Glutamatergic neuron (in vitro differentiated cells): ENCODE measurements at places on chromosomes 12 and 14. TPM values are rescaled to one million over a fixed set of nuclear protein-coding genes. Genes with fewer than 3 reads are reported as not detected.

Gene NEMP1
- total RNA-seq = 11.5 TPM

Gene SMAGP
- total RNA-seq = not detected

Gene CLEC4C
- not detected for total RNA-seq

Gene EIF2S3B
- total RNA-seq = 4.1 TPM

Gene TMEM30B
- total RNA-seq = not detected

Gene SMCO2
- not detected for total RNA-seq

Gene KLHDC1
- 0.98 TPM for total RNA-seq

DNA sequence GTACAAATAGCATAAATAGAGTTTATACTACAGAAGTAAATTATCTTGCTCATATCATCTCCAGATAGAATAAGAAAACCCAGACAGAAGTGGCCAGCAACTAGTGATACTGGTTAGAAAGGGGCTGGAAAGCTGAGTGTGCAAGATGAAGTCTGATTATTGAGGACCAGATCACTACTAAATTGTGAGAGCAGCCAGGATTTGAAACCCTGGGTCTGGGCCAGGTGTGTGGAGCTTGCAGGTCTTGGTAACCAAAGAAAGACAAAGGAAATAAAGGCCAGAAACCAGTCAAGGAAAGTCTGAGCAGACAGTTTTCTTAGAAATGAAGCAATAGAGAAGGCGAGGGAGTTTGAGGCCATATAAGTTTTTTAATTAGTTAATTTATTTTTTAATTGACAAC, 611.8 kb downstream of the ETNK1 start:
- no peak for DNase-seq

DNA sequence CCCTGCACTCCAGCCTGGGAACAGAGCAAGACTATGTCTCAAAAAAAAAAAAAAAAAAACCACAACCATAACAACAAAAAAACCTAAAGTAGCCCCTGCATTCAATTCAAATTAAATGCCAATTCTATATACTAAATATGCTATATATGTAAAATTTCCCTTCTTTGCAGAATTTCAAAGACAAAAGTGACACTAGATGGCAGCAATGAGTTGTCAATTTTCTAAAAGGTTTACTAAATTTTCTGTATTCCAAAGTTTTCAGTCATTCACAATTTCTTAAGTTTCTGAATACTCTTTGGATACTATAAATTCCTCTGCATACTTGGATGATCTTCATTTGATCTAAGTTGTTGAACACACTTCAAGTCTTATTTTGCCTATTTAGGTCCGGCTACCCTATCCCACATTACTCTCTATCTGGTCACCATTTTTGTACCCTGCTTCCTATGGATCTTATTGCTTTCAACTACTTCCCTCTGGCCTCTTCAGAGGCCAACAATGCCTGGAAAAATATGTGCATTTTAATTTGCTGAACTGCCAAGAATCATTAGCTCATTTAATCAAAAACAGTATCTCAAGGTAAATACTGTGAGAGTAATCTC, 27.9 kb downstream of the HNRNPC start:
- no peak for DNase-seq

DNA sequence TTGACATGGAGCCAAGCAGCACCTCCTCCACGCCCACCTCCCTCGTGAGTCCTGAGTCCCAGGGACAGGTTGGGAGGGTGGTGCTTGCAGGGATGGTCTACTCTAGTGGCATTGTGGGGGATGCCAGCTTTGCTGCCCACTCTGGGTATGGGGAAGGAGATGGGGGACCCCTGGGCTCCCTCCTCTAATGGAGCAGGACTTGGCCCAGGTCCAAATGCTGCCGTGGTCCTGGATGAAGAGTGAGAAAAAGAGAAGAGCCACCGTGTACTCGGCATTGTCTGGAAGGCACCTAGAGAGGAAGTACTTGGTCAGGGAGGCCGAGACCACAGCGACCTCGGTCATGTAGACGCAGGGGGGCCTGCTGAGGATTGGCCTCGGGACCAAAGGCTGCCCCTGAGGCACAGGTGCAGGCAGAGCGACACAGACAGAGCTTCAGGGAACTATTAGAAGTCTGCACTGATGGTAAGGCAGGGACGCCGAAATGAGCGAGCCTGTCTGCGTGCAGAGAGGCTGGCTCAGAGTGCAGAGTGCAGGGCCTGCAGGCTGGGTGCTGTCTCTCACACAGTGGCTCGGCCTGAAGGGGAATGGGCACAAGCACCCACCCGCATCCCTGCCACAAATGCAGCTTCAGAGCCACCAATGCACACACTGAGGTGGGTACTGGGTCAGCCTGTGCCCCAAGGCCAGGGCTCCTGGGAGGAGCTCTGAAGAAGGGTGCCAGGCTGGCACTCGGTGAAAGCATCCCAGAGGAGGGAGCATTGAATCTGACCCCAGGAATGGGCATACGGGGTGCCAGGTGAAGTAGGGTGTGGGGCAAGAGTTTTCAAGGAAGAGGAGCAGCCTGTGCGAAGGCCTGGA, 17.4 kb downstream of the NGB start:
- DNase-seq = no peak

GRCh38 chr12:70557583-70558191, 79.5 kb downstream of the PTPRB start:
- no peak for DNase-seq

DNA sequence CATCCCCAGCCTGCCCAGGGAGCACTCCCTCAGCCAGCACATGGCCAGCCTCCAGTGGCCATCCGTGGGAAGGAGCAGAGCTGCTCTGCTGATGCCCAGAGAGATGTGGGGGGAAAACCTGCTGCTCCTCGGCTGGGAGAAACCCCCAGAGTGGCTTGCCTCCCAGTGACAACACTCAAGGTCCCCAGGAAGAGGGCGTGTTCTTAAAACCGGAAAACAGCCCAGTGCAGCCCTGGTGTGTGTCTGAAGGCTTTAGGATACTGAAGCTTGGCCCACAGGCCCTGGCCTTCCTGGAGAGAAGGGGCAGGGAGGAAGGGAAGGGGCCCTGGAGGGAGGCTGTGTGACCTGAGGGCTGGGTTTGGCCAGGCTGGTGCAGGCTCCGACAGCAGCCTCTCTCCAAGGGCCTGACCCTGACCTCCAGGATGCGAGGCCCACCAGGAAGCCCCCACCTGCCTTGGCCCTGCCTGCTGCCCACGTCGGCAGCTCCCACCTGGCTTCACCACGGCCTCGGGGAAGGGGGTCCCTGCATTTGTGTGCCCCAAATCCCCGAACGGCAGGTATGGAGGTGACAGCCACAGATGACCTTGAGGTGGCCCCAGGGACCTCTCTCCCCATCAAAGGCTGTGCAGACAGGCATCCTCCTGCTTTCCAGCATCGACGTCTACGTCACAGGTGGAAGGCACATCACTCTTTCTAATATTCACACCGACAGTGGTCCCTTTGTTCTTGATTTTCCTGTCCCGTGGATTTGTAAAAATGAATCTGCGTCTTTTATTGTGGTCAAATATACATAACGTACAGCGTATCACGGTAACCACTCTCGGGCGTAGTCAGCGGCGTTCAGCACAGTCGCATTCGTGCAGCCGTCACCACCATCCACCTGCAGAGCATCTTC, 190.0 kb upstream of the C14orf180 start:
- DNase-seq = no peak

DNA sequence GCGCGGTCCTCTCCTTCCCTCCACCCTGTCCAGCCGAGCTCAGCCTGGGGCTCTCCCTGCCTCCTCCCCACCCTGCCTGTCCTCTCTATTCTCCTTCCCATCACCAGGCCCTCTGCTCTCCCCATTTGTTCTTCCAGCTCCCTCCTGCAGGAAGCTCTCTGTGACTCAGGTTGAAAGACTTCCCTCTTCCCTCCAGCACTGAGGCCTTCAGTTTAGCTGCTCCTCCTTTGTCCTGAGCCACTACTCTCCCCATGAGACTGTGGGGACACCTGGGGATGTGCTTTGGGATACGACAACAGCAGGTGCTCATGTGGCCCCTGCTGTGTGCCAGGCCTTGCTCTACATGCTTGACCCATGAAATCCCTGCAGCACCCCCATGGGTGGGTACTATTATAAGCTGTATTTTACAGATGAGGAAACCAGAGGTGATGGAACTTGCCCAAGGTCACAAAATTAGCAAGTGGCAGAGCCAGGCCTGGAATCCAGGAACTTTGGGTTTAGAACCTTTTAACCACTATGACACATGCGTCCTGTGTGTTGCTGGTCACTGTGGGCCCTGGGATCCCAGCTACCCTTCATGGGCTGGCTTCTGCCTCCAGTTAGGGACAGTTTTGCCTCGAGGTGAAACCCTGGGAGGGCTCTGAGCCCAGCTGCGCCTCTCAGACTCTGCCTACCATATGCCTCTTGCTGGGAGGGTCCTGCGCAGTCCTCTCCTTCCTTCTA, 5.5 kb downstream of the KRT80 start:
- DNase-seq = no peak

DNA sequence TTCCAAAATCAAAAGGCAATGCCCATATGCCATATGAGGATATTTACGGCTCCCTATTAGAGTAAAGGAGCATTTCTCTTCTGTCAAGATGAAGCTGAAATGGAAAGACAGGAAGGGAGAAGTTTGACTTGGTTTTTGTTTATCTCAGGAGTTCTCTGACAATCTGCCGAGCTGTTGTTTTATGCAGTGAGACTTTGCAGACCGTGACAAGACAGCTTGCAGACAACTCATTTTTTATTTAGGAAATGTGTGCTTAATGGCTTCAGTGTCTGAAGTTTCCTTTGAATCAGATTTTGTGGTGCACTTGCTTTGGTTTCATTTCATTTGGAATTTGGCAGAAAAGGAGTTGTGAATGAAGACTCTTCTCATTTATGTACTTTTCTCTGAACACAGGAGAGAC, 145.4 kb downstream of the C12orf50 start:
- no peak for DNase-seq

DNA sequence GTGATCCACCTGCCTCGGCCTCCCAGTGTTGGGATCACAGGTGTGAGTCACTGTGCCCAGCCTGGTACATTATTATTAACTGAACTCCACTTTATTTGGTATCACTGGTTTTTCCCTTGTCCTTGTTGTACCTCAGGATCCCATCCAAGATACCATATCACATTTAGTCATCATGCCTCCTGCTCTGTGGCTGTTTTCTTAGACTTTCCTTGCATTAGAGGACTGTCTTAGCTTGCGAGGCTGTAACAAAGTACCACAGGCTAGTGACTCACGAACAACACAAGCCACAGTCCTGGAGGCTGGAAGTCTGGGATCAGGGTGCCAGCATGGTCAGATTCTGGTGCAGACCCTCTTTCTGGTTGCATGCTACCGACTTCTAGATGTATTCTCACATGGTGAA, 12.2 kb downstream of the KLC1 start:
- DNase-seq = no peak

GRCh38 chr12:86312232-86312631, 56.0 kb upstream of the MGAT4C start:
- DNase-seq = no peak

- no peak for DNase-seq
Measured at GRCh38 chr14:76781648-76782051, 20.4 kb downstream of the VASH1 start.

GRCh38 chr14:76348898-76349297, 27.0 kb upstream of the ESRRB start:
- no peak for DNase-seq

DNA sequence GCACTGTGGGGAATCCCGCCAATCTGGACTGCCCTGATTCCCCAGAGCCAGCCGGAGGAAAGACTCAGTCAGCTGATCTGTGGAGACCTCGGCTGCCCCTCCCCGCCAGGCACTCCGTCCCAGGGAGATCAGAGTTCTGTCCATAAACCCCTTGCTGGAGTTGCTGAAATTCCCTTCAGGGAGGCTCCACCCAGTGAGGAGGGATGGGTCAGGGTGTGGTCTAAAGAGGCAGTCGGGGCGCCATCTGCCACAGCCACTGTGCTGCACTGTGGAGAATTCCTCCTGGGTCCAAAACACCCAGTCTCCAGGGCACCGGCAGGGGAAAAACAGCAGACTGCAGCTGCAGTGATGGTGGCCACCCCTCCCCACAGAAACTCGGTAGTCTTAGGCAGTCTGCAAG, 1922.3 kb upstream of the FLRT2 start:
- peak; percentile 22 for DNase-seq

- no peak for DNase-seq
Measured at GRCh38 chr12:64385468-64385867, 5.1 kb downstream of the C12orf56 start.

- DNase-seq = no peak
Measured at GRCh38 chr12:46390304-46390703, 17.7 kb upstream of the SLC38A2 start.

DNA sequence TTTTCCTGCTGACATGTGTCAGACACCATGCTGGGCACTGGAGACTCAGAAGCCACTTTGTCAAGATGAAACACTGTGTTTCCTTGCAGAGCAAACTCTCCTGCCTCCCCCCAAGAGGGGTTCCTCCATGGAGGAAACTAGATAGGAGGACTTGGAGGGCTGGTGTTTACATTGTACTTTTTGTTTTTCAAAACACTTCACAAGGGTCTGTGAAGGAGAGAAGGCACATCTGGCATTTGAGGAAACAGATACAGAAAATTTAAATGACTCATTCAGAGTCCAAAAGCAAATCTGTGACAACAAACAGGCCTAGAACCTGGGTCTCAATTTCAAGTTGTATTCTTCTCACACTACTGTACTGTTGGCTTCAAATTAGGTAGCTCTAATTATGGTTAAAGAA, 6.7 kb upstream of the CDKL1 start:
- no peak for DNase-seq

DNA sequence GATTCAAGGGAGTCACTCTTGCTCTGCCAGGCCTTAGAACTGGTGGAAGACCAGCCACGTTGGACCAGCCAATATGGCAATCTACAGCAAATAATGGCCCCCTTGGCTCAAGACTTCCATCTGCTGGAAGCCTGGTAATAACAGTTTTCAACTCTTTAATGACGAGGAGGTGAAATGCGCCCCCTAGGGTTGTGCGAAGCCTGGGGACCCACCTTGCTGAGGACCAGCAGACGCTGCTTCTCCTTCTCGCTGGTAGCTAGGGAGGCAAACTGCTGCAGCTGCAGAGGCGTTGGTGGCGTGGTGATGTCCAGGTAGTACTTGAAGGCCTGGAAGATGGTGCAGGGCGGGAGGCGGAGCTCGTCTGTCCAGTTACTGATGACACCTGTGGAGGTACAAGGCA, 41.5 kb upstream of the FBXO21 start:
- DNase-seq = no peak

DNA sequence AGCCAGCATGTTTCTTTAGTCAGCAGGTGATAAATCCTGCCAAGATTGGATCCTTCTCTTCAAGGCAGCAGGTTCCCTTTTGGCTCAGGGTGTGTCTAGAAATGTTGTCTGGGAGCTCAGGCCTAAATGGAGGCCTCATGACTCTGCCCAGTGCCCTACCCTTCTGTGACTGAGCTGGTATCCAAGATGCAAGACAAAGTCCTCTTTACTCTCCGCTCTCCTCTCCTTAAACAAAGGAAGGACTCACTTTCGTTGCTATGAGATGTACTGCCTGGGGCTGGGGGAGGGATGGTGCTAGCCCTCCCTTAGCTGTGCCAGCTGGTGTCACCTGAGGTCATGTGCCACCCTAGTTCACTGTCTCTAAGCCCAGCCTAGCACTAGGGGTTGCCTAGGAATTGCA, 13.8 kb upstream of the TMPRSS12 start:
- no peak for DNase-seq

- no peak for DNase-seq
Measured at GRCh38 chr12:16175840-16176239, 101.6 kb downstream of the SLC15A5 start.
